ENCODE measurements at places on chromosomes 4 and X.

GRCh38 chrX:64192040-64192439, 13.5 kb downstream of the AMER1 start:
- no peak for DNase-seq

DNA sequence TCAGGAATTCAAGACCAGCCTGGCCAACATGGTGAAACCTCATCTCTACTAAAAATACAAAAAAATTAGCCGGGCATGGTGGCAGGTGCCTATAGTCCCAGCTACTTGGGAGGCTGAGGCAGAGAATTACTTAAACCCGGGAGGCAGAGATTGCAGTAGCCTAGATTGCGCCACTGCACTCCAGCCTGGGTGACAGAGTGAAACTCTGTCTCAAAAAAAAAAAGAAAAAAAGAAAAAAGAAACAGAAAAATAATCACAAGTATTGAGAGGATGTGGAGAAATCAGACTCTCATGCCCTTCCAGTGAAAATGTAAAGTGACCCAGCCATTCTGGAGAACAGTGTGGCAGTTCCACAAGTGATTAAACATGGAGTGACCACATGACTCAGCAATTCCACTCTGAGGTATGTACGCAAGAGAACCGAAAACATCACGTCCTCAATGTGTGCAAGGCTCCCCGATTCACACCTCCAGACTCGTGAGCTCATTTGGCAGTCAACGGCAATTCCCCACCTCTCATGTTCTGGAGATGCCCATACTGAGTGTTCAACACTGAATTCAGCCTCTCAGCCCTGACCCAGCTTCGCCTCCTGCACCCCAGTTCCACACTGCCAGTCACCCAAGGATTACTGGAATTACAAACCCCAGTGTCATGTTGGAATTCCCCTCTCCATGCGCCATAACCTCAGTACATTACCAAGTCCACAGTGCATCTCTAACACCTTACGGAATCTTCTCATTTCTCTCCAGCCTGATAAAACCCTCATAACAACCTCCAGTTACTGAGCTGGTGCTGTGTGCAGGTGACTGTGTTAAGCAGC, 21.1 kb downstream of the ACOX3 start:
- no peak for DNase-seq

- DNase-seq: no peak
These were observed 95.2 kb upstream of the KLF3 start for GRCh38 chr4:38568768-38569167.

GRCh38 chr4:84622959-84623358, 40.0 kb downstream of the CDS1 start:
- no peak for DNase-seq

DNA sequence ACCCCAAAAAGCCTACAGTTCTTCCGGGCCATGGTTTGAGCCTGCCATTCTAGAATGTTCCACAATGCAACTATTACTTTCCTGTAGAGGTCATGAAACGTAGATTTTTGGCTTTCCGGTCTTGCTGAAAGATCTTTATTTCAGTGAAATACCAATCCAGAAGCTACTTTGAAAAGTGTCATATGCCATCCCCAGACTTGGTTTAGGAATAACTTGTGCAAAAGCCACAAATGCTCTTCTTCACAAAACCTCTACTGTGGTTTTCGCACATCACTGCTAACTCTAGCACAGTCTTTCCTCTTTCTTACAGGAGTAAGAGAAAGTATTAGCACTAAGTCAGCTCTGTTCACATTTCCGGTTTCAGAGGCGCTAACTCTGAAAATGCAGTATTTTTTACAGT, 12.7 kb upstream of the CD40LG start:
- no peak for DNase-seq

- DNase-seq: no peak
These were observed 33.0 kb downstream of the CISD2 start for GRCh38 chr4:102901804-102902203.

GRCh38 chr4:93776386-93777080, 52.0 kb upstream of the ATOH1 start:
- no peak for DNase-seq

DNA sequence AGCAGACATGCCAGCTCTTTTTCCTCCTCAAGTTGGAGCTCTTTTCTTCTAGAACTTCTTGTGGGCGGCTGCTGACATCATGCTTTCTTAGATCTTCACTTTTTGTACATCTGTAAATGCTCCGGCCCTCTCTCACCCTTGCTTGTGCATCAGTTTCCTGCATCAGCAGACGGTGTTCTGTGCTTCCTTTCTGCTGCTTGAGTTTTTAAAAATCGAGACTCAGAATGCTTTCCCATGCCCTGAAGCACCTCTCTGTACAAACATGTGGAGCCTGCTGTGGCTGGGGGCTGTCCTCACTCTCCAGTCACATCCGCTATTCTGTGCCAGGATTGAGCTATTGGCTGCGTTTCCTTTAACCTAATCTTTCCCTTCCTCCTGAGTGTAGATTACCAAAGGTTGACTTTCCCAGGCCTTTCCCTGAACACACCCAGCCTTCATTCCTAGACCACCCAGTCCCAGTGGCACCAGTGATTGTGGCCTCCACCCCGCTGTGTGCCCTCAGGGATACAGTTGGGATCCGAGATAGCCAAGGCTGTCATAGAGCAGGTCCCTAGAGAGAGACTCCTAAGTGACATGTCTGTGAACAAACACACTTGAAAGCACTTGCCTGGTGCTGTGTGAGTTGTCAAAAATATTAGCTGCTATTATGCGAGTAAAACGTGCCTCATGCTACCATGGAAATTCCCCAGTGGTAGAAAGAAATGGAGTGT, 41.9 kb downstream of the TNIP2 start:
- DNase-seq: no peak

DNA sequence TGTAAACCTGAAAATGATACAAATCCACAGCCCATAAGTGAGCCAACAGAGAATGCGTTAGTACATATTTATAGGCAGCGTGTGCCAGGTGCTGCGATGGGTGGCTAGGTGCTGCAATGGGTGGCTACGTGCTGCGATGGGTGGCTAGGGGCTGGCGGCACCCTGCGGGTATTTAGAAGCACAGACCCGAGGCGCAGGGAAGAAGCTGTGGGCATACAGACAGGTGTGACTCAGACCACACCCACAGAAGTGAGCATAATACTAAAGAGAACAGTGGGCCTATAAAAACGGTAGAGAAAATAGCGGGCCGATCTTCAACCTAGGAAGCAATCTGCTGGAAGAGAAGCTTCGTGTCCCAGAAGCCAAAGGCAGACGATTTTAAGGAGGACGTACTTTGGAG, 81.1 kb downstream of the FAT1 start:
- no peak for DNase-seq
